ENCODE measurements at places on chromosomes 13 and 19.

- DNase-seq, result no peak
These were observed 54.0 kb upstream of the GTF3A start for GRCh38 chr13:27370305-27370872.

DNA sequence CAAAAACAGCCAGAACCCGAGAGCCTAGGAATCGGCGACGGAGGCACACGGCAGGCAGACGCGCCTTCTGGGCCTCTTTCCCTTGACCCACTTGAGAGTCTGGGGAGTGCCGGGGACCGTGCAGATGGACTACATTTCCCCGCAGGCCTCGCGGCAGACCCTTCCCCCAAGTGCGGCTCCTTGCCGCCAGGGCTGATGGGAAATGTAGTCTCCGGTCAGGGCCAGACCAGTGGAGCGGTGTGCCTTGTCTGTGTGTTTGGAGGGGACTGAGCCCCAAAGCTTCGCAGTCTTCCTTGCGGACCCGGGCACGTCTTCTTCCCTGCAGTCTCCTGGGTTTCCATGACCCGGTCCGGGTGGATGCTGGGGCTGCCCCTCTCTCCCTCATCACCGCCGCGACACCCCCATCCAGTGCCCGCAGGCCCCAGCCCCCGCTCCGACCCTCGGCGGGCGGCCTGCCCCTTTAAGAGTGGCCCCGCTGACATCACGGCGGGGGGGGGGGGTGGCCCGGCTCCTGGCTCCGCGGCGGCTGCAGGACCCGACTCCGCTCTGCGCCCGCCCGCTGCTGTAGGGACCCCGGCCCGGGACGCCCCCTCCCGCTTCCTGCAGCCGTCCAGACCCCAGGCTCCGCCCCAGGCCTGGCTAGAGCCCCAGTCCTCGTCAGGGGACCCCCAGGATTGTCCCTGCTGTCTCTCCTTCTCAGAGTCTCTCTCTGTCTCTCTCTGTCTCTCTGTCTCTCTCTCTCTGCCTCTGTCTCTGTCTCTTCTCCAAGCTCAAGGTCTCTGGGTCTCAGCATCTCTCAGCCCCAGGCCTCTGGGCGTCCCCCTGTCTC lies 758 bp upstream of the CACNG7 start:
- DNase-seq, result no peak

GRCh38 chr19:11091703-11092153 lies 2.5 kb downstream of the LDLR start:
- DNase-seq, result no peak

- no peak for DNase-seq
These were observed 82.5 kb downstream of the AKAP11 start for GRCh38 chr13:42354241-42355091.

- DNase-seq, result no peak
These were observed 8.1 kb downstream of the SULT2B1 start for GRCh38 chr19:48560095-48560530.

- no peak for DNase-seq
These were observed 5.4 kb upstream of the CDC37 start for GRCh38 chr19:10408511-10409283.

DNA sequence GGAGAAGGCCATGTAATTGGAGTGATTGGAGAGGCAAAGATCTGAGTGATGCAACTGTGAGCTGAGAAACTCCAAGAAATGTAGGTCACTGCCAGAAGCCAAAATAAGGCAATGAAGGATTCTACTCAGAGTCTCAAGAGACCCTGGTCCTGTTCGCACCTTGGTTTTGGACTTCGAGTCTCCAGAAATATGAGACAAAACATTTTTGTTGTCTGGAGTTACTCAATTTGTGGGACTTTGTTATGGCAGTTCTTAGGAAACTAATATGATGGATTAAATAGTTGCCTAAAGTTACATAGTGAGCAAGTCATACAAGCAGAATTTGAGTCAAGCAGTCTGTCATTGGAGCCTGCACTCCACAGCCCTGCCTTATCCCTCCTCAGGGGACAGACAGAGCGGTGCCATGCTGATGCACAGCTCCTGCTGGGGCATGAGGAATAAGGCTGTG lies 104.2 kb downstream of the ITGBL1 start:
- DNase-seq, result no peak

- no peak for DNase-seq
These were observed 34.2 kb downstream of the MBNL2 start for GRCh38 chr13:97256343-97256783.

DNA sequence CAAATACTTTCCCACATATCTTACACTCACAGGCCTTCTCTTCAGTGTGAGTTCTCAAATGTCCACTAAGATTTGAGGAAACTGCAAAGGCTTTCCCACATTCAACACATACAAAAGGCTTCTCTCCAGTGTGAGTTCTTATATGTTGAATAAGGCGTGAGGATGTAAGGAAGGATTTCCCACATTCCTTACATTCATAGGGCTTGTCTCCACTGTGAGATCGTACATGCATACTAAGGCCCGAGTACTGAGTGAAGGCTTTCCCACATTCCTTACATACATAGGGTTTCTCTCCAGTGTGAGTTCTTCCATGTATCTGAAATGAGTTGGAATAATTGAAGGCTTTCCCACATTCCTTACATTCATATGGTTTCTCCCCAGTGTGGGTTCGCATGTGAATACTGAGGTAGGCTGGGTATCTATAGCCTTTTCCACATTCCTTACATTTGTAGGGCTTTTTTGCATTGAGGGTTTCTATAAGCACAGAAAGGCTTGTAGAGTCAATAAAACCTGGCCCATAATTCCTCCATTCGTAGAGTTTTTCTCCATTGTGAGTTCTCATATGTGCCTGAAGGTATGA lies 9.6 kb downstream of the ZNF426 start:
- DNase-seq, result no peak

- no peak for DNase-seq
These were observed 51.8 kb upstream of the GPI start for GRCh38 chr19:34313188-34313587.

- no peak for DNase-seq
These were observed 174.5 kb upstream of the TRPC4 start for GRCh38 chr13:38044067-38044466.

GRCh38 chr19:35669974-35670373 lies 3.7 kb downstream of the UPK1A start:
- DNase-seq, result no peak

DNA sequence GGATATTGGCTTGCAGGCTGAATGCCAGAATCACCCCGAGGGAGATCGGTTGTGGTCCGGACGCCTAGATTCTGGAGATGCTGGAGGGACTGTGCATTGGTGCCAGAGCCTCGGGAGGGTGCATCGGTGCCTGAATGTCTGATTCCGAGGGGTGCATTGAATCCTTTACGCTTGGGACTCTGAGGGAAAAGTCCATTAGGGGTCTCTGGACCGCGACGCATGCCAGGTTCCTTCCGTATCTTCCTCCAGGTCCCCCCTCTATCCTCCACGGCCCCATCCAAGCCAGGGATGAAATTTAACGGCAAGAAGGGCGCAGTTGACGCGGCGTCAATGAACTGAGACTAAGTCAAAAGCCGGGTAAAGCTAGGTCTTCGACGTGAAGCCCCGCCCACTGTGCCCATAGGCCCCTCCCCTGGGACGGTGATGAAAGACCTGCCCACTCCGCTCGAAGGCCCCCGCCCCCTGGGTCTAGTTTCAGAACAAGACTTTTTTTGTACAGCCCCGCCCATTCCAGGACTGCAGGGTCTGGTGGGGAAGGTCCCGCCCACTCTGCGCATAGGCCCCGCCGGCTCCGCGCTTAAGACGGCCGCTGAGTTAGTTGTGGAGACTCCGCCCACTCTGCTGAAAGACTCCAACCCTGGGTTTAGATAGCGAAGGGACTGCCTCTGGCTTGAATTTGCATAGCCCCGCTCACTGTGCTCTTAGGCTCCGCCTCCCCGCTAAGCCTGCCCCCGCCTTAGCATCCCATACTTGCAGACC lies 737 bp downstream of the ZNF575 start:
- peak; percentile 84 for DNase-seq

DNA sequence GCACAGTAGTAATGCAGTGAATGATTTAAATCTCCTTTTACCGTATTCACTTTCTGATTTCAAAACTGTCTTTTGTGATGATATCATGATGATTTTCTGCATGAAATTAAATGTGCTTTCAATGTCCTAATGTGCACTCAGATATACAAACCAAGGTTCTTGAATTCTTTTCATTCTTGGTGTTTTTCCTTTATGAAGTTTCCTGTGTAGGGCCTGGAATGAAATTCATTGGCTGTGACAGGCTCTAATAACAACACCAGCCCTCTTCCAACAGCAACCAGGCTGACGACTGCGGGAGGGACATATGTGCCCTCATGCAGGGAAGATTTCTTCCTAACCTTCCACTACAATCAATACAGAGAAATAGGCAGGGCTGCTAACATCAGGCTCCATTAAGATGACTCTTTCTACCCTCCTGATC lies 1052.0 kb downstream of the DIAPH3 start:
- no peak for DNase-seq

- no peak for DNase-seq
These were observed 22.8 kb upstream of the C1QTNF9 start for GRCh38 chr13:24286624-24287023.

DNA sequence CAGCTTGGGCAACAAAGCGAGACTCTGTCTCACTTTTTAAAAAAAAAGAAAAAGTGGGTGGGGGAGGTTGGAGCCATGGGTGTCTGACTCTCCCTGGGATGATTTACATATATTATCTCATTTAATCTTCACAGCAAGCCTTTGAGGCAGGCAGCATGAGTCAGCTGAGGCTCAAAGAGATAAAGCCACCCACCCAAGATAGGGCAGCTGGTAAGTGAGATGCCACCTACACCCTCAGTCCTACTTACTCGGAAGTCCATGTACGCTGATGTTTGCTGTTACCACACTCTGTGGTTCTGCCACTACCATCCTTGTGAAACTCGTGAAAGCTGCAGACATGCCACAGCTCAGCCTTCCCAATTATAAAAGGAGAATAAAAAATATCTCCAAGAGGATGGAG lies 142.0 kb upstream of the TSHZ3 start:
- no peak for DNase-seq

DNA sequence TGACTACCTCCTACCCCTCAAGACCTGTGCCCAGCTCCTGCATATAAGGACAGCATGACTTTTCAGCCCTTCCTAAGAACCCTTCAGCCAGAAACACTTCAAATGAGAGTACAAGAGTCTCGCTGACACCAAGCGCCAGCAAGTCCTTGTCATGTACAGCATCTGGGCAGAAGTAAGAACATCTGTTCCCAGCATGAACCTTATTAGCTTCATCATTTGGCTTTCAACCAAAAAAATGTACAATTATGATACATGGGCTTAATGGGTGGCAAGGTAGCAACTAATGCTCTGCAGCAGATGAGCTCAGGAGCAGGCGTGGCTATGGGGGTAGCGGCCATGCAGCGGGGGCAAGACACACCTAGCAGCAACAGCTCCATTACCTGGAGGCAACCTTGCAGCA lies 487.6 kb downstream of the COG6 start:
- no peak for DNase-seq

DNA sequence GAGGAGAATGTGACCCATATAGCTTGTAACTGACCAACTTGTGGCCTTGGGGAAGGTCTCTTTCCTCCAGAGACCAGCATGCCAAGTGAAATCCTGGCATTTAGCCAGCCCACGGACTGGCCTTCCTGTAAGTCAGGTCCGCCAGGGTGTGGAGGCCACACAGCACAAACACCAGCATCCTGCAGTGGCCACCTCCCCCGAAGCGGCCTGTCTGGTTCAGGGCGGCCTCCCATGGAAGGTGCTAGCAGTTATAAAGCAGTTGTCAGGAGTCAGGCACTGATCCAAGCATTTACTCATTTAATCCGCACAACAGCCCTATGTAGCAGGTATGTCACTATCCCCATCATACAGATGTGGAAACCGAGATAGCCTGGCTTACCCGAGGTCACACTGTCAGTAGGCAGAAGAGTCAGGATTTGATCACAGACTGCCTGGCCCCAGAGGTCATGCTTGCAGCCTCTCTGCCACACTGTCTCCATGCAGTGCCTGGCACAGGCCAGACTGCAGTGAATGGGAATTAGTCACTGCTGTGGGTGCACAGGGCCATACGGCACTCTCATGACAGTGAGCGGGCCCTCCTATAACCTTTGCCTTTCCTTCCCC lies 36.7 kb downstream of the CAPN12 start:
- no peak for DNase-seq

DNA sequence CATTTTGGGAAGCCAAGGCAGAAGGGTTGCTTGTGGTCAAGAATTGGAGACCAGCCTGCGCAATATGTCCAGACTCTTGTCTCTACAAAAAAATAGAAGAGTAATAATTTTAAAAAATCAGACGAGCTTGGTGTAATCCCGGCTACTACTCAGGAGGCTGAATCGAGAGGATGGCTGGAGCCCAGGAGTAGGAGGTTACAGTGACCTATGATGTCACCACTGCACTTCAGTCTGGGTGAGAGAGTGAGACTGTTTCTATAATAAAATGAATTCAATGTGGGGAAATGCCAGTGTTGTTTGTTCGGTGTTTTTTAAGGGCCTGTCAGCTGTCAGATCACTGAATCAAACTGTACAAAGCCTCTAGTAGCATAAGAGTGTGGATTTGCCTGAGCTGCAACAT lies 1.2 kb upstream of the FBXL3 start:
- DNase-seq, result no peak

GRCh38 chr13:40428354-40428753 lies 238.1 kb downstream of the FOXO1 start:
- DNase-seq, result no peak

DNA sequence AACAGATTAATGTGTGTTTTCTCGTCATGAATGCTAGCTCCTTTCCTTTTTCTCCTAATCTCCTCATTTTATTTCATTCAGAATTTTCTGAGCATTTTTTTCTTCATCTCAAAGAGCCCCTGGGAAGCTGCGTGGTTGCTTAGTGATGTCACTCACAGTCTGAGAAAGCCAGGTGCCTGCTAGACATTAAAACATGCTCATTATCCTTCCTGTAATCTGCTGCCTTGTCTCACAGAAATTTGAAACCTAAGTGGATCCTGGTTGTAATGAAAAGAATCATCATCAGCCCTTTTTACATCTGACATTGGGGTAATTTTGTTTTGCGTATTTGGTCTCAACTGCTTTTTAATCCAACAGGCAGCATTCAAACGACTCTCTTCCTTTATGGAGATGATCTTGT lies 108.2 kb upstream of the RNF113B start:
- DNase-seq, result peak; percentile 49

DNA sequence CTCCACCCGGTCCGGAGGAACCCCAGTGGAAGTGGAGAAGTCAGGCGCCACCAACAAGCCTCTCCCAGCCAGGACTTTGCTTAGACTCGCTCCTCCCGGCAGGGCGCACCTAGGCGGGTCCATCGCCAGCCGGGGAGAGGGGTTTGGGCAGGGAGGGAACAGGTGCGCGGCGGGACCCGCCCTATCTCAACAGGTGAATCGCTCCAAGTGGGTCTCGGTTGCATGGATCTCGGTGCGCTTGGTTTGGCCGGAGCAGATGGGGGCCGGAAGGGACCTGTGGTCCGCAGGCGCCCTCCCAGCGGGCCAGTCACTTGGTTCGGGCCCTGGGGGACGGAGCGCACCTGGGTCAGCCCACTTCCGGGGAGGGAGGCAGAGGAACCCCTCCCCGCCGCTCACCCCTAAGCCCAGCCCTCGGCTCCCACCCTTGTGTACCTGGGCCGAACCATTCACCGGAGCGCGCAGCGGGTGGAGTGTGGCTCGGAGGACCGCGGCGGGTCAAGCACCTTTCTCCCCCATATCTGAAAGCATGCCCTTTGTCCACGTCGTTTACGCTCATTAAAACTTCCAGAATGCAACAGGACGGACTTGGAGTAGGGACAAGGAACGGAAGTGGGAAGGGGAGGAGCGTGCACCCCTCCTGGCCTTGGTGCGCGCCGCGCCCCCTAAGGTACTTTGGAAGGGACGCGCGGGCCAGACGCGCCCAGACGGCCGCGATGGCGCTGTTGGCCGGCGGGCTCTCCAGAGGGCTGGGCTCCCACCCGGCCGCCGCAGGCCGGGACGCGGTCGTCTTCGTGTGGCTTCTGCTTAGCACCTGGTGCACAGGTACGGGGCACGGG lies at the start of gene LSR:
Gene LSR (plus strand): TSS at position 693 of the 836 bp plus-strand sequence. CDS start 21 bp downstream, at position 714.
- peak; percentile 93 for DNase-seq

GRCh38 chr13:32191452-32191998 lies 123.6 kb downstream of the ZAR1L start:
- no peak for DNase-seq
